ENCODE measurements at places on chromosomes 5 and 9. TPM values are rescaled to one million over a fixed set of nuclear protein-coding genes. Genes with fewer than 3 reads are reported as not detected.

The CENPP gene
- 22.8 TPM for total RNA-seq

The ERBIN gene
- total RNA-seq, result 44.8 TPM

The ZDHHC21 gene
- 5.1 TPM for total RNA-seq

GRCh38 chr9:136847088-136847825 is 2.0 kb upstream of the PHPT1 start:
- H3K27me3 ChIP-seq, result peaks cover 14% of the 10 kb centered on the region
- peak overlapping the region; percentile 93 for H3K4me3 ChIP-seq
- peaks cover 5% of the 10 kb centered on the region for H3K36me3 ChIP-seq
- H3K4me1 ChIP-seq, result peaks cover 12% of the 10 kb centered on the region

DNA sequence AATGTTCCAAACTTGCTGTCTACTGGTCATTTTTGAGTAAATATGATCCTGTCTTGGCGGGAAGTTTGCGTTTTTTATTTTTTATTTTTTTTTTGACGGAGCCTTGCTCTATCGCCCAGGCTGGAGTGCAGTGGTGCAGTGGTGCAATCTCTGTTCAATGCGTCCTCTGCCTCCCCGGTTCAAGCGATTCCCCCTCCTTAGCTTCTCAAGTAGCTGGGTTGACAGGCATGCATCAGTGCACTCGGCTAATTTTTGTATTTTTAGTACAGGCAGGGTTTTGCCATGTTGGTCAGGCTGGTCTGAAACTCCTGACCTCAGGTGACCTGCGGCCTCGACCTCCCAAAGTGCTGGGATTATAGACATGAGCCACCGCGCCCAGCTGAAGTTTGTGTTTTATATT is 45.4 kb downstream of the FGF18 start:
- DNase-seq, result no peak
- H3K36me3 ChIP-seq, result no peaks in the 10 kb centered on the region
- no peaks in the 10 kb centered on the region for H3K4me1 ChIP-seq
- no peak overlapping the region for H3K4me3 ChIP-seq

DNA sequence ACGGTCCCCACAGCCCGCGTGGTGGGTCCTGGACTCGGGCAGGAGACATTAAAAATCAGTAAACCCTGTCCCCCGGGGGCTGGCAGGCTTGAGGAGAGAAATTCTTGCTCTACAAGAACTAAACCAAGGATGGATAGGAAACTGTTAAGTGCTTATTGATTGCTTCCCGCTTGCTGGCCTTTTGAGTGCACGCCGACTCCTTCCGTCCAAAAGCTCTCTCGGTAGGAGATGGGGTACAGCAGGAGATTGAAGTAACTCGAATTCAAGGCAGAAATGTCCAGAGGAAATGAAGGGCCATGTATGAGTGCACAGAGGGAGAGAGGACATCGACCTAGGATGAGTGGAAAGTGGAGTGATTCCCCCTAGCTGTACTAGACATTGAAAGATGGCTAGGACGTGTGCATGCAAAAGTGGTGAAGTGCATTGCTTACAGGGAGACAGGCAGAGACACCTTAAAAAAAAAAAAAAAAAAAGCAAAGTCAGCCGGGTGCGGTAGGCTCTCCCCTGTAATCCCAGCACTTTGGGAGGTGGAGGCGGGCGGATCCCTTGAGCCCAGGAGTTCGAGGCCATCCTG is 923 bp downstream of the RECK start:
- peak overlapping the region; percentile 83 for H3K4me3 ChIP-seq
- H3K27ac ChIP-seq, result peak overlapping the region; percentile 85
- no peaks in the 10 kb centered on the region for H3K27me3 ChIP-seq
- peaks cover 47% of the 10 kb centered on the region for H3K4me1 ChIP-seq
- no peaks in the 10 kb centered on the region for H3K36me3 ChIP-seq
- DNase-seq, result no peak

- H3K27me3 ChIP-seq, result peaks cover 16% of the 10 kb centered on the region
- DNase-seq, result no peak
- peaks cover 5% of the 10 kb centered on the region for H3K4me1 ChIP-seq
- H3K27ac ChIP-seq, result no peak overlapping the region
Observed at GRCh38 chr9:89000371-89000781, 9.1 kb downstream of the S1PR3 start.
